ENCODE measurements at places on chromosomes 11 and 22.

DNA sequence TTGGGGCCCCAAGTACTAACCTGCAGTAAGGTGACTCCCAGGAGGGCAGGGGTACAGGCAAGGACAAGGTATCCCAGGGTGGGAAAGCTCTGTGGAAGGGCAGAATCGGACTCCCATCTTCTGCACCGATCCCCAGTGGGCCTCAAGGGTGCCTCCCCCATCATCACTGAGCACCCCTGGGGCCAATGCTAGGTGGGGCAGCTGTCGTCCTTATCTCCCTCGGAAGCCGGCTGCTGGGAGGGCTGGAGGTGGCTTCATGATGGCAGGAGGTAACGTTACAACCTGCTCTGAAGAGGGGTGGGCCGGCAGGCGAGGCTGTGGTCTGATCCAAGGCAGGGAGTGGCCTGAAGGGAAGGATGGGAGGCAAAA is 87.6 kb upstream of the LINC01488 start:
- DNase-seq = no peak

GRCh38 chr11:104654181-104654813 is 244.0 kb downstream of the CASP12 start:
- DNase-seq = no peak

GRCh38 chr22:24894220-24894975 is 52.1 kb downstream of the LHFPL7 start:
- no peak for DNase-seq

DNA sequence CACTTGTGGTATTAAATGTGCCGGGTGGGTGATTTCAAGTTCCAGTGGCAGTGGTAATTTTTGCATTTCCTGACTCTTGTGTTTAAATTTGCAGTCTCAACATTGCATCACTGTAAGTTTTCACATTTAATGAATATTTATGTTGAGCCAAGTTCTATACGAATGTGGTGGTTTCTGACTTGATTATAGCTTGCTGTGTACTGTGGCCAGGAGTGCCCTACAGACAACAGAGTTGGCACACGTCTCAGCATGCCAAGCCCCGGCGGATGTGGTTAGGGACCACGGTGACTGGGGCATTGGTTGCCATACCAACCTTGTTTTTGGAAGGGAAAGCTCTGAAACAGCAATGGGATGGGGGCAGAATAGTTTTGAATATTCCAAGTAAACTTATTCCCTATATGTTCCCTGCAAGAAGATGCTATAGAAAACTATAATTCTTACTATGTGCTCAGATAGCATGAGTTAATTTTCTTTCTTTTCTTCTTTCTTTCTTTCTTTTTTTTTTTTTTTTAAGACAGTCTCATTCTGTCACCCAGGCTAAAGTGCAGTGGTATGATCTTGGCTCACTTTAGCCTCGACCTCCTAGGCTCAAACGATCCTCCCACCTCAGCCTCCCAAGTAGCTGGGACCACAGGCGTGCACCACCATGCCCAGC is 16.0 kb downstream of the ZNRF3 start:
- no peak for DNase-seq

DNA sequence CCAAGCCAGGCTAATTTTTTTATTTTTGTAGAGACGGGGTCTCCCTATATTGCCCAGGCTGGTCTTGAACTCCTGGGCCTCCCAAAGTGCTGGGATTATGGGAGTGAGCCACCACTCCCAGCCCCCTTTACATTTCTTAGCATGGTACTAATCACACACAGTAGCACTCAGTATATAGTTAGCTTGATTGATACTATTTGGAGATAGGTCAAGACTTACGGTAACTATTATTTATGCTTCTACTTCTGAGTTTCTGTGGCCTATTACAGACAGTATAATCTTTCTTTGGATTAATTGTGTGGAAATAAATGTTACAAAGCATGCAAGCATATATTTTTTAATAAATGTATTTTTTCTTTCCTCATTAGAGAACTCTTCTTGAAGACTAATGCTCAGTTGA is 192.2 kb downstream of the UVRAG start:
- no peak for DNase-seq

DNA sequence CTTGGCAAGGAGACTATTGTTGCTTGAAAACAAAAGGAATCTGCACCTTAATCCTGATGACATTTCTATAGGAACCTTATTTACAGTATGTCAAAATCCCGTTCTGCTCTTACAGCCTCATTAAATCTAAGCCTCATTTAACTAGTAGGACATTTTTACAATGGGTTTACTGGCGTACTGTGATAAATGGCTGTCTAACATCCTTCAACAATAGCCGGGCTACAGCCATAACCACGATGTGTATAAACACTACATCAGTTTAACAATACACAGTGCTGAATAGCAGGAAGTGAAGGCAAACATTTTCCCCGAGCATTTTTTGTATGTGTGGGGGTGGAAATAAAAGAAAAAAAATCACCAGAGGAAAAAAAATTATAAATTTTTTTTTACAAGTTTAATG is 131.2 kb downstream of the ARL14EP start:
- DNase-seq = no peak

GRCh38 chr11:112211536-112211935 is 14.7 kb upstream of the PTS start:
- no peak for DNase-seq

- DNase-seq = no peak
Measured at GRCh38 chr11:3679077-3679476, 7.9 kb upstream of the CHRNA10 start.

GRCh38 chr11:11267312-11267711 is 85.7 kb downstream of the CSNK2A3 start:
- DNase-seq = no peak

- no peak for DNase-seq
Measured at GRCh38 chr11:14713496-14714244, 70.1 kb downstream of the PDE3B start.

DNA sequence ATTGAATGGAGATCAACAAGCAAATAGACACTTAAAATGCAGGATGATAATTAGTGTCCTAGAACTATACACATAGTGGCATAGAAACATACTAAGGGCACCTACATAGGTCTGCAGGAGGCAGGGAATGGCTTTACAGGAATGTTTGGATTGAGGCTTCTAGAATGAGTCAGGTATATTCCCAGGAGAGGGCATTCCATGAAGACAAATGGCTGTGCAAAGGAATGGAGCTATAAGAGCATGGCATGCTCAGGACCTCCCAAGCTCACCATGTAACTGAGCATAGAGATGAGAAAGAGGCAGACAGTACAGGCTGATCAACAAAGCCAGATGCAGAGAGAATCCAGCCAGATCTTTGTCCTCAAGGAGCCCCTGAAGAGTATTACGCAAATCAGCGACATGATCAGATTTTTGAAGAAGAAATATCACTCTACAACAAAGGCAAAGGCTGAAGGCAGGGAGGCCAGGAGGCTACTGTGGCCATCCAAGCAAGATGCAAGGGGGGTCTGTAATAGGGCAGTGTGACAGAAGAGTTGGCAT is 211.1 kb upstream of the MTNR1B start:
- no peak for DNase-seq

DNA sequence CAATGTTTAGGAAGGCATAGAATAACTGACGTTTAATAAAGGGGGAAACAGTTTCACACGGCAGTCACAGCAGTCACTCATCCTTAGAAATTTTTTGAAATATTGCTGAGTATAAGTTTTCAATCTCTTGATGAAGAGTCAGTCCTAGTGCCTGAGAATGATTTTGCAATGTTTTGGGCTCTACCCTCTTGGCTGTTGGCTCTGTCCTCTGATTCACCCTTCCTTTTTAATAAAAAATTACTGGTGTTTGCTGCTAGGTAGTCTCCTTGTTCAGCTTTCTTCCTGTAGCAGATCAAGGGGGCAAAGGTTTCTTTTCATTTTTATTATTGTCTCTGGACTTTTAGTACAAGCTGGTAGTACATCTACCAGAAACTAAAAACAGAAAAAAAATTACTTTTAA is 194.3 kb upstream of the ANO3 start:
- DNase-seq = no peak

- no peak for DNase-seq
Measured at GRCh38 chr11:133047036-133047770, 485.1 kb downstream of the OPCML start.

DNA sequence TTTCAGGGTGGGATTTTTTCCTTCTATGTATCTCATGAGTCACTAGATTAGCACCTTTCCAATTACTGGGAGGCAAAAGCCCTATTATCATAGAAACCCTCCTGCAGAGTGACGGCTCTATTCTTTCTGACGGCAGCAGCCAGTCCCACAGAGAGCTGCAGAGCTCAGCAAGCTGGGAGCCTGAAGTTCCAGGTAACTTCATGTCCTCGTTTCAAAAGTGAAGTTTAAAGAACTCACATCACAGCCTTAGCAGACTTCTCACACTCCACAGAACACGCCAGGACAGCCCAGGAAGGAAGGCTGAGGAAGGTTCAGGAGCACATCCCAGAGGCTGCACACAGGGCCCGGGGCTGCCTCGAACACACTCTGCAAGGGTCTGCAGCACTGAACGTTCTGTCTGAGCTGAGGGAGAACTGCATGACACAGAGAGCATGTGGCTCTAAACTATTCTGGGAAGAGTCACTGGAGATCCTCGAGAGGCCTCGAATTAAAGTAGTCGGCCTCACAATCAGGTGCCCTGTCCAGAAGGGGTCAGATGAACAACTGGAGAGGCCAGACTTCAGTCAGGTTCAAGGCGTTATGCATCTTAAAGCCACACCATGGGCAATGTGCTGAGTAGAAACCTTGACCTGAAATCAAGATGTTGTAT is 104.2 kb upstream of the DRD2 start:
- no peak for DNase-seq

DNA sequence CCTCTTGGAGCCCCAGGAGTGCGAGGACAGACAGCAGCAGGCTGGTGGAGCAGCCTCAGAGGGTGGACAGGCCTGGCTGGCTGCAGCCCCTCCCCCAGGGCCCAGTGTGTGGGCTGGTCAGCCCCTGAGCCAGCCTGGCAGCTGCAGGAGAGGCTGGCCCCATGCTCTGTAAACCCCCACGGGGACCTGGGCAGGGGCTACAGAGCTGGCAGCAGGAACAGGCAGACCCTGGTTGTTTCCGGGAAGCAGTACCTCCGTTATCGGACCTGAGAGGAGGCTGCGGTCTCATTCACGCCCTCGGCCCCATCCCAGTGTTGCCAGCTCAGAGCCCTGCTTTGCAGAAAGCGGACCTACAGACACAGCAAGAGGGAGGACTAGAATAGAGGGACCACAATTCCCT is 38.5 kb upstream of the COMT start:
- no peak for DNase-seq

GRCh38 chr11:81596704-81597103 is 1137.0 kb downstream of the FAM181B start:
- DNase-seq = no peak

DNA sequence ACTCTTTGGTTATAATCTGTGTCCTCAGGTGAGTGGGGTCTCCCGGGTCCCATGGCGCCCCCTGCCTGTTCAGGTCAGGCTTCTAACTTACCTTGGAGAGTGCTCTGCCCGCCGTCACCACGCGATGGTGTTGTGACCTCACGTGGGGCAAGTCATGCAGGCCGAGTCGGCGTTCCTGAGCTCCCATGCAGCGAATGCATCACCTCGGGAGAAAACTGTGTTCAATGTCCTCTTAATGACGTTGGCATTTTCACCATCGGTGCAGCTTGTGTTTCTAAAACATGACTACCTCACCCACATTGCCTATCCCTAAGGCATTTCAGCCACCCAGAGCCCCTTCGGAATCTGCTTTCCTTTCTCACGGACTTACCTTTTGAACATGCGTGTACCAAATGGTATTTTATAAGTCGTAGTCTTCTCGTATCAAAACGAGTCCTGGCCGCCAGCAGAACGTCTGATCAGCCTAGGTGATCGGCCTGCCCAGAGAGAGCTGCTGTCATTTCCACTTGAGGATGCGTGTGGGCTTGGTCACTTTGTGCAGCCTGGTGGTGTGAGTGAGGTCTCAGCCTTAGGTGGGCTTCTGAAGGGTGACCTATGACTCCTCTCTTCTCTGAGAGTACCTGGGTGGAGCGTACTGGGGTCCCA is 64.8 kb downstream of the TBC1D22A start:
- no peak for DNase-seq

DNA sequence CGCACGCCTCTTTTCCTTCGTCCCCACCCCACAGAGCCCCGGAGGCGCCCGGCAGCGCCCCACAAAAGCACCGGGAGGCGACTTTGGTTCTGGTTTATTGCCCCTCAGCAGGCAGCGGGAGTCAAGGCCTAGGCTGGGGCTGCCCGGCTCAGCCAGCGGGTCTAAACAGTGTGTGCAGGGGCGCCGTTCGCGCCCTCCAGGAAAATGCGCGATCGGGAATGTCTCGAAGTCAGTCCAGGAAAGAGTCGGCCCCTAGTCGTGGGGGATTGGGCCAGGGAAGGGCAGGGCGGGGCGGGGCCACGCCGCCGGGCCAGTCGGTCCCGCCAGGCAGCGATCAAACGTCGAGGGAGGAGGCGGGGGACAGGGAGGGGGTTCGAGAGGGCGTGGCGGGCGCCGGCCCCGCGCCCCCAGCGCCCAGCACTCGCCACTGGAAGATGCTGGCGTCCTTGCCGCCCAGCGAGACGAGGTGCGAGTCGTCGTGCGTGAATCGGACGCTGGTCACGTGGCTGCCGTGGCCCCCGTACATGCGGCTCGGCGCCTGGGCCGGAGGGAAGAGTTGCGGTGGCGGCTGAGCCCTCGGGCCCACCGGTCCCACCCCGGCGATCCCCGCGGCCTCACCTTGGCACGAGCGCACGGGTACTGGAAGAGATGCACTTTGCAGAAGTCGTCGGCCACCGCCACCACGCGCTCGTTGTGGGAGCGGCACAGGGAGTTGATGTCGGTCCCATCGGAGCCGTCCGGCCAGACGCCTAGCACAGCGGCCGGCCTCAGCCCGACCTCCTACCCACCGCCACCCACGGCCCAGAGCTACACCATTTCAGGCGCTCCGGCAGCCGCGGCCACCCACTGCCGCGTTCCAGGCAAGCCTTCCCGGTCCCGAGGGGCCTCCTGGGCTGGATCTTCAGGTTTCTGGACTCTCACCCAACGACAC is 741 bp upstream of the MTA2 start:
- DNase-seq = no peak

- DNase-seq = peak; percentile 24
Measured at GRCh38 chr22:32480238-32480637, 5.6 kb downstream of the FBXO7 start.

DNA sequence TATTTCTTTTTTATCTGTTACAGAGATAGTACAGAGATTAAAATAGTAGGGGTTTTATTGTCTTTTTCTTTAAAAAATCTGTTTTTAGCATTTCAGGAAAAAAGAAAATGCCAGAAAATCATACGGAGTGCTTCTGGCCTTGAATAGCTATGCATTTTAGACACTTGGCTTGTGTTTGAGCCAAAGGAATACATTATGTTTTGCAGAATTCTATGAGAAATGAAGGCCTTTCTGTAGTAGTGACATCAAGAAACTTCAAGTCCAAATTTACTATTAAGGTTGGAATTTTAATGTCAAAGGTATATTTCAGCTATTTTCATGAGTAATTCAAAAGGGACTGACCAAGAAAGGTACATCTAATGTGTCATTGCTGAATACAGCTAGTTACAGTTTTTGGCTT is 56.3 kb upstream of the DDI1 start:
- DNase-seq = no peak

Measured in stimulated activated CD4-positive, alpha-beta T cell treated with anti-CD3 and anti-CD28 coated beads, Interleukin-12 subunit alpha, Interleukin-12 subunit beta, amount 100 ng/mL, for 24 hours (primary cell).